ENCODE measurements at places on chromosomes 6 and 20.

DNA sequence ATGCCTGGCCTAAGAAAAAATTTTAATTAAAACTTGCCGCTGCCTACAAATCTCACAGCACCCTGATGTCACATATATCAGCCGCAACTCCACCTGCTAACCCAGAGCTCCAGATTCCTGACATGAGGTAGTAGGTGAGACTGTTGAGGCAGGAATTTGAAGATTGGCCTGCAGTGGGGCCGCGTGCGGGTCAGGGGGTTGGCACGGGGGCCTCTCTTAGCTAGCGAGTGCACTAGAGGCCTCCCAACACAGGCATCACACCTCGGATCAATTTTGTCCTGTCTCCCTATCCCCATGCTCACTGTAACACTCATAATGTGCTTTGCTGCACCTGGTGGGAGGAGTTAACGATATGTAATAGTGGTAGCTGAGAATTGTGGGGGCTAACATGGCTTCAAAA, 349.8 kb downstream of the CDC5L start:
- no peak for DNase-seq

- DNase-seq = no peak
Observed at GRCh38 chr6:159959165-159959975, 9.5 kb upstream of the IGF2R start.

DNA sequence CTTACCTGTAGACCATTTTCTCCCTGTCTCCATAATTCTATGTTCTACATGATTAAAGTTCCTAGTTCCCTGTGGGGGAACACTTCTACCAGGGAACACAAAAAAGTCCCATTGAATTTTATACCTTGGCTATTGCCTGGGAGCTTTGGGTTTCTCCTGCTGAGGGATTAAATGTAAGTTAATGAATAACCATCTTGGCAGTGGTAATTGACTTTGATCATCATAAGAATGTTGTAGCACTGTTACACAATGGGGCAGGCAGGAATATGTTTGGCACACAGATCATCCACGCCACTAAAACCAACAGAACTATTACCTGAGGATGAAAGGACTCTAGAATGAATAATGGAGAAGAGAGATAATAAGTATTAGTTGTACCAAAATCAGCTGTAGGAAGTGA, 1106.2 kb upstream of the GJE1 start:
- DNase-seq = no peak

GRCh38 chr20:44231193-44231592, 15.9 kb upstream of the GDAP1L1 start:
- DNase-seq = no peak

GRCh38 chr6:131013495-131013894, 49.5 kb downstream of the EPB41L2 start:
- no peak for DNase-seq

Measured in left cardiac atrium (tissue), 4 donors.